Hypothalamus (tissue), 51 donors: ENCODE measurements at places on chromosomes 2 and 18.

GRCh38 chr2:240127911-240128607 lies 8.0 kb downstream of the COPS9 start:
- DNase-seq = no peak

DNA sequence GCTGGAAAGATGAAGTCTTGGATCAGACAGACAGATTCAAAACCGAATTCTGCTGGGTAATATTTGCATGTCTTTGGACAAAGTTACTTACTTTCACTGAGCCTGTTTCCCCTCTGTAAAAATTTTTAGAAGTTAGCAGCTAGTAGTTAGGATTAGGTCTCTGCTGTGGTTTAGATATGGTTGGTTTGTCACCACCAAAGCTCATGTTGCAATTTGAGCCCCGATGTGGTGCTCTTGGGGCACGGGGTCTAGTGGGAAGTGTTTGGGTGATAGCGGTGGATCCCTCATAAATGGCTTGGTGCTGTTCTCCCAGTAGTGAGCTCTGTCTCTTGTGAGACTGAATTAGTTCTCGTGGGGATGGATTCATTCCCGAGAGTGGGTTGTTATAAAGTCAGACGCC lies 38.9 kb upstream of the PNO1 start:
- DNase-seq = no peak

DNA sequence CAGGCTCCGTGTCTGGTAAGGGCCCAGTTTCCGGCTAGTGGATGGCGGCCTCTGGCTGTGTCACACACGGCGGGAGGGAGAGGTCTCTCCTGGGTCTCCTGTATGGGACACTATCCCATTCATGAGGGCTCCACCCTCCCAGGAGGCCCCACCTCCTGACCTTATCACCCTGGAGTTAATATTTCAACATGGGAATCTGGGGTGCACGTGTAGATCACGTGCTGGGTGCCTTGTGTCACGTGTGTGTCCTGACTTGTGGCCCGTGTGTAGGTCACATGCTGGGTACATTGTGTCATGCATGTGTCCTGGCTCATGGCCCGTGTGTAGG lies 9.9 kb downstream of the NEU4 start:
- DNase-seq = no peak

- no peak for DNase-seq
Observed at GRCh38 chr2:203583701-203584100, 48.6 kb upstream of the RAPH1 start.

DNA sequence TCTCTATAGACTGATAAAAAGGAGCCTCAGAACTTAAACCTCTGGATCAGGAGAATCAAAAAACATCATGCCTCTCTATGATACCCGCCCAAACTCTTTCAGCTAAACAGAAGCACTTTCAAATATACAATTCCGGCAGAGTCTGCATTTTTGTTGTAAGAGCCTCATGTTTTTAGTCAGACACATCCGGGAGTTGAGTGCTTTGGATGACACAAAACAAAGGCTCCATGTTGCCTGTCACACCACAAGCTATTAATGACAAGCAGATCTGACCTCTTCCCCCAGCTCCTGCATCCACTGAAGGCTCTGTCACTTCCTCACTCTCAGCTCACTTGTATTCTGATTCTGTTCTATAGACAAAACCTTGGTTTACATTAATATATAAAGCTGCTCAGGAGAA lies 33.2 kb downstream of the SLC38A11 start:
- no peak for DNase-seq

DNA sequence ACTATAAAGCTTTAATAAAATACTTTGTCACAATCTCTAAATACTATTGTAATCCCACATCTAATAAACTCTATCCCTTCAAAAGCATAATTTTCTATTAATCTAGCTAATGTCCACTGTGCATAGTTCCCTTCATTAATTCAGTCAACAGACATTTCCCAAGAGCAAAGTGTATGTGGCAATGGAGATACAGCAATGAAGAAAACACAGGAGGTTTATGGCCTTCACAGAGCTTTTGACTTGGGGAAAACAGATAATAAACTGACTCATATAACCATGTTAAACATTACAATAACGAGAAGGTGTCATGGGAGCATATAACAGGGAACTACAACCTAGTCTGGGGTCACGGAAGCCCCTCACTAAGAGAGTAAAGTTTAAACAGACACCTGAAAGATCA lies 86.3 kb downstream of the SPIRE1 start:
- DNase-seq = no peak

- DNase-seq = no peak
Observed at GRCh38 chr18:9634856-9635255, 20.5 kb upstream of the PPP4R1 start.

- no peak for DNase-seq
Observed at GRCh38 chr18:23391156-23391555, 61.9 kb upstream of the RIOK3 start.

DNA sequence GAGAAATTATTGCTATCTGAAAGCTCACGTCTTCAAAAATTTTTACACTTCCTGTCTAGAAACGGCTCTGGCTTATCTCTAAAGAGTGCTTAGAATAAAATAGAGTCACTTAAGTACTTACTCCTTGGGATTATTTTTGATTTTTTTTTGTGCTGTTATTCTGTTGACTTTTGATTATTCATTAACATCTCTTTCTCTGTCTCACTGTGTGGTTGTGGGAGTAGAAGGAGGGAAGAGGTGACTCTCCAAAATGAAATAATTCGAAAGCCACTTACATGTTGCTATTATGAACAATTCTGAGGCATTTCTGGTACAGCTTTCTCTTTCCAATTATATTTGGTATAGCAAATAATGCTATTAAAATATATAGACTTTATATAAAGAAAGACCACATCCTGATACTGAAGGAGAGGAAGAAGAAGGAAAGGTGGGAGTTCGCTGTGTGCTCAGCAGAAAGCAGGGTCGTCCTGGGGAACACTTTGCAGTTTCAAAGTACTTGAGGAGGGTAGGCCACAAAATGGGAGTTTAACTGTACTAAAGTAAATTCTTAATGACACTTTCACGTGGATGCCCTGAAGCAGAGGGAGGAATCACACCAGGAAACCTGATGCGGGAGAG lies 9.6 kb upstream of the MMADHC start:
- no peak for DNase-seq

- no peak for DNase-seq
Observed at GRCh38 chr18:59555995-59556659, 141.1 kb downstream of the CCBE1 start.

- no peak for DNase-seq
Observed at GRCh38 chr2:153558247-153558646, 79.7 kb upstream of the RPRM start.

- no peak for DNase-seq
Observed at GRCh38 chr2:10876394-10876793, 35.3 kb upstream of the KCNF1 start.

DNA sequence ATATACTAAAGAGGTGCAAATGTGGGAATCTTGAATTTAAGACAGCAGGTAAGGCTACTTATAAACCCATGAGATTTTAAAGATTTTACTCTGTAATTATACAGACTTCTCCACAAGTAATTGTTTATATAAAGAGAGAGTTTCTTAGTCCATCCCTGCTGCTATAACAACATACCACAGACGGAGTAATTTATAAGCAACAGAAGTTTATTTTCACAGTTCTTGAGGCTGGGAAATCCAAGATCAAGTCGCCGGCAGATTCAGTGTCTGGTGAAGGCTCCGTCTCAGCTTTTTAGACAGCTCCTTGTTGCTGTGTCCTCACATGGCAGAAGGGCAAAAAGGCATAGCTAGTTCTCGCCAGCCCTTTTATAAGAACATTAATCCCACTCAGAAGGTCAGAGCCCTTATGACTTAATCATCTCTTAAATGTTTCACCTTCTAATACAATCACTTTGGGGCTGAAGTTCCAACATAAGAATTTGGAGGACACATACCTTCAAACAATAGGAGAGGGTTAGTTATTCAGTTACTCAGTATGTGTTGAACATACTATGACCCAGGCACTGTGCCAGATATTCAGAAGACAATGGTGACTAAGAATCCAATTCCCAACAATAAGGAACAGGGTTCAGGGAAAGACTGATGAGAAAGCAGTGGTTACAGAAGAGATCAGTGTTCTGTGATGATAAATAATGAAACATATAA lies 466.0 kb downstream of the RIT2 start:
- DNase-seq = no peak

- no peak for DNase-seq
Observed at GRCh38 chr2:101790857-101791256, 93.3 kb downstream of the MAP4K4 start.

DNA sequence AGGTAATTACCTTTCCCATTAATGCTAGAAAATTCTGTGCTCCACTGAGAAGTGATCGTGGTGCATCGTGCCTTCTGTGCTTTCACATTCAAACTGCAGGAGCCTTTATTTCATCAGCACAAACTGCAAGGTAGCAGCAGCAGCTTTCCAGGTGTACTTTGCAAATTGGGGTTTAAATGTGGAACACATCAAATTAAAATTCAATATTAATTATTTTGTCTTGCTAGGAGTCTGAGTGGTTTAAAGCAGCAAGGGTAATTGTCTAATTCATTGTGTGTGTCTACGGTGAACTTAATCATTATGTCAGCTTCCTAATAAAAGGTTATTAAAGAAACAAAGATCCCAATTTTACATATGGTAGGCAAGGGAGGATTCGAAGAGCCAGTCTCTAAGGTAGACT lies 180.8 kb upstream of the ATP5MC3 start:
- no peak for DNase-seq

- no peak for DNase-seq
Observed at GRCh38 chr18:74742573-74743243, 145.0 kb downstream of the ZNF407 start.

DNA sequence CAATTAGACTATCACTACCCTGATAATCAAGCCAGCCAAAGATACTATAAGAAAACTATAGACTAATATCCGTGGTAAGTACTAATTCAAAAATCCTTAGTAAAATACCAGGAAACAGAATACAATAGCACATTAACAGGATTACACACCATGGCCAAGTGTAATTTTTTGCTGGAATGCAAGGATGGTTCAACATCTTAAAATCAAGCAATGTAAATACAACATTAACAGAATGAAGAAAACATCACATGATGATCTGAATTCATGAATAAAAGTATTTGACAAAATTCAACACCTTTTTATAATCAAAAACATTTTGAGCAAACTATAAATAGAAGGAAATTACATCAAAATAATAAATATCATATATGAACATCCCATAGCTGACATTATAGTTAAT lies 350.7 kb upstream of the LRRTM1 start:
- DNase-seq = no peak
